HS-27A (cell line): ENCODE measurements at places on chromosomes 13 and 19.

DNA sequence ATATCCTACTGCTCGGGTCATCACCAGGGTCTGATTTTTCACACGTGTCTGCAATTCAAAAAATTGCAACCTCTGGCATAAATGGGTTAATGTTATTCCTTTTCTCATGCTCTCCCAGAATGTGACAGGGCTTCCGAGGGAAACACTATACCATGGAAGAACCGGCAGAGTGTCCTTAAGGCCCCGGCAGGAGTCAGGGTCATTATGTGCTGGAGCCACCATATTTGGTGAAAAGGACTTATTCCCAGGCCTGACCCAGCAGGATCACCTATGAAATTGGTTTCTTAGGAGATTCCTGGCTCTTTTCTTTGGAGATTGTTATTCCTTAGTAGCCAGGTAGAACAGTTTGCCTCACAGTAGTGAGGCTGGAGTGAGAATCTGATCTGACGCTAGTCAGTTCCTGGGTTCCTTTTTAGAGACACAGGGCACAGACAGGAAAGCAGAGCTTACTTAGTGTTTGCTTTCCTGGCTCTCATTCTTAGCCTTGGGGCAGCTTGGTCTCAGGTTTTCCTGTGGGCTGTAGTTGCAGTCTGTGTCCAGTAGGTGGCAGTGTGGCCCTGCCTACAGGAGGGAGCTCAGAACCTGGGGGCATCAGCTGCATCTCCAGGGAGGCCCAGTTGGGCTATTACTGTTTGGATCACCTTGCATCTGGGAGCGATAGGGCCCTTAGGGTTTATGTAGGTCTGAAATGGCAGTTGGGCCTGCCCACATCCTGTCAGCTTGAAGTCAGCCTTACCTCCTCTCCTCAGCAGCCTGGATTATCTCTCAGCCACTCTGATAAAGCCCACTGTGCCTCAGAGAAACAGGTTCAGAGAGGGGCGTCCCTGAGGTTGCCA lies 12.4 kb downstream of the SNRNP70 start:
- peak; percentile 50 for DNase-seq

GRCh38 chr13:55816976-55817601 lies 1323.6 kb upstream of the PRR20A start:
- DNase-seq = no peak

- DNase-seq = no peak
Measured at GRCh38 chr13:26977541-26977940, 194.1 kb downstream of the USP12 start.

DNA sequence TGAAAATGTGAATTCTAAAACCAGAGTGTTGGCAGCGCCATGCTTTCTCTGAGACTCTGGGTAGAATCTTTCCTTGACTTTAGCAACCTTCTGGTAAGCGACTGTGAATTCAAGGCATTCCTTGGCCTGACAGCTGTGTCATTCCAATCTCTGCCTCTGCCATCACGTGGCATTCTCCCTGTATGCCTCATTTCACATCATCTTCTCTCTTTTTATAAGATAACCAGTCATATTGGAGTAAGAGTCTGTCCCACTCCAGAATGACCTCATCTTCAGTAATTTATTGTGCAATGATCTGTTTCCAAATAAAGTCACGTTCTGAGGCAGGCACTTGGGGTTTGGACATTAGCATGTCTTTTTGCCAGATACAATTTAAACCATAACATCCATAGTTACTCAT lies 103.4 kb upstream of the POSTN start:
- peak; percentile 81 for DNase-seq

DNA sequence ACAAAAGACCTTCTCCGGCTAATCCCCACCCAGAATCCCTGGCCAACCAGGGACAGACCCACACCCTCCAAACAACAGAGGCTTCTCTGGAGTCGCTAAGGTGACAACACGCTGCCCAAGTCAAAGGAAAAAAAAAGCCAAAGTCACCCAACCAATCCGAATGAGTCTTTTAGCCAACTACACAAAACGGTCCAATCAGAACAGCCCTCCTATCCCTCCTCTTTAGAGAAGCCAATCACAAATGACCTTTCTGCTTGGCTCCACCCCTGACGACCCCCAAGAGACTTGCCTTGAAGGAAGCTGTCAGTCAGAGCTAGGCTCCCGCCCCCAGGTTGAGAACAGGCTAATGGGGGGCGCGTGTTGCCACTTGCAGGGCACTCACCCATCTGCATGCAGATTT lies 6.6 kb upstream of the FBXW9 start:
- DNase-seq = no peak

DNA sequence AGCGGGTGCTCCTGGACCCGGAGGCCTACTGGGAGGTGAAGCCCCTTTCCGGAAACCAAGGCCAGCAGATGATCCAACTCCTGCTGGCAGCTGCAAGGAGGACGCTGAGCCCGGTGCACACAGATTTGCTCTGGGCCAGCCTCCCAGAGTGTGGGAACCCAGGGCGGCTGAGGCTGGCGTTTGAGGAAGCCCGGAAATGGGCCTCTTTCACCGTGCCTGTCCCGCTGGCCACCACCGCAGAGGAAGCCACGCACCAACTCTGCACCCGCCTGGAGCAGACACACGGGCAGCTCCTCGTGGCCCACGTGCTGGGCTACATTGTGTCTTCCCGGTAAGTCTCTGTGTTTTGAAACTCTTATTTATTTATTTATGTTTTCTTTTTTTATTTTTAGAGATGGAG lies 30.4 kb downstream of the NWD1 start:
- no peak for DNase-seq

DNA sequence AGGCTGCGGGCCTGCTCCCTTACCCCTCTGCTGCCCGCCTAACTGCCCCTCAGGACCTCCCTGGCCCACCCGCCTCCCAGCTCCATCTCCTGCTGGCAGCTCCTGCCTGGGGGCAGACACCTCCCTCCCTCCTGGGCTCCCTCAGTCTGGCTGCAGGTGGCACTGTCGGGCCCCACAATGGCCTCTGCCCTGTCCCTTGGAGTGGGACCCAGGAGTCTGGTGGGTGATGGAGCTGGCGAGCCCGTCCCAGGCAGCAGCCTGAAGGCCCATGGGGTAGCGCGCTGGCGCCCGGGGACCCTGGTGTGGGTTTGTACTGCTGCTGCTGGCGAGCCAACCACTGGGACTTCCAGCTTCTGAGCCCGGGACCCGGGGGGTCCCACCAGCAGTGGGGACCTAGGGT lies 83.6 kb downstream of the KDM4B start:
- DNase-seq = no peak

GRCh38 chr19:3142292-3142670 lies 6.4 kb downstream of the GNA15 start:
- DNase-seq = peak; percentile 80

DNA sequence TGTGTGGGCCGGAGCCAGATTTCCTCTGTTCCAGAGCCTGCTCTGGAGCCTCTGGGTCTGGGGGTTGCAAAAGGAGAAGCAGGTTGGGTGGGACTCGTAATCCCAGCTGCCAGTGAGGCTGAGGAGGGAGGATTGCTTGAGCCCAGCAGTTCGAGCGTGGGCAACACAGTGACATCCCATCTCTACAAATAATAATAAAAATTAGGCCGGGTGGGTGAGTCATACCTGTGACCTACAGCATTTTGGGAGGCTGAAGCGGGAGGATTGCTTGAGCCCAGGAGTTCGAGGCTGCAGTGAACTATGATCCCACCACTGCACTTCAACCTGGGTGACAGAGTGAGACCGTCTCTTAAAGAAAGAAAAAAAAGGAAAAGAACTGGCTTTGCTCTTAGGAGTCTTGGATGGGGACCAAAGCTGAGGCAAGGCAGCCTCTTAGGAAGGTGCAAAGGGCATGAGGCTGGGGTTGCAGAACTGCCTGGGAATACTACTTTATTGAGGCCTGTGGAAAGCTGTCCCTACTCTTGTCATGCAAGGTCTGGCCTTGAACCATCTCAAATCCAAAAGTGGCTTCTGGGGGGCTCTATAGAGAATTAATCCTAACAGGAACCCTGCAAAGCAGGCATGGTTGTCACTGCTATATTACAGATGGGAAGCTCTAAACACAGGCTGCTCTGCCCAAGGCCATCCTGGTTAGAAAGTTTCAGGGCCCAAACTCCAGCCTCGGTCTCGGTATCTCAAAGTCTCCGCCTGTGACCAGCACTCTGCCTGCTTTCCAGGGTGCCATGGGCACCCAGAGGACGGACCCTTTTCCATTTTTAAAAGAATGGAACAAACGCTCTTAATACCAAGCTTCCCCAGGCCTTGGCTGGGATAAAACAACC lies 880 bp upstream of the C19orf12 start:
- DNase-seq = no peak

DNA sequence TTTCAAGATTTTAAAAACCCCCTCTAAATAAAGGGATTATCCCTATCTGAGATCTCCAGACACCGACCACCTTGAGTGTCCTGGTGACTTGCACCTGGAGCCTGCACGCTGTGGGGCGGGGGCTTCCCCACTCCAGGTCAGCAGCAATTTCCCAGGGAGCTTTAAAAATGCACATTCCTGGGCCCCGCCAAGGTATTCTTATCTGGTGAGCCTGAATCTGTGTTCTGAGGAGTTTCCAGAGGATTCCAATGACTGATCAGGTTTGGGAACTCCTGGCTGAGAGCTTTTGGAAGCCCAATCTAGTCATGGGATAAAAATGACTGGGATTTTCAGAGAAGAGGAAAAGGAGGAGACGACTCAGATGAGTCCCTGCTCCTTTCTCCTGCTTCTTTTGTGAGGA lies 66.1 kb downstream of the FGF9 start:
- DNase-seq = no peak

DNA sequence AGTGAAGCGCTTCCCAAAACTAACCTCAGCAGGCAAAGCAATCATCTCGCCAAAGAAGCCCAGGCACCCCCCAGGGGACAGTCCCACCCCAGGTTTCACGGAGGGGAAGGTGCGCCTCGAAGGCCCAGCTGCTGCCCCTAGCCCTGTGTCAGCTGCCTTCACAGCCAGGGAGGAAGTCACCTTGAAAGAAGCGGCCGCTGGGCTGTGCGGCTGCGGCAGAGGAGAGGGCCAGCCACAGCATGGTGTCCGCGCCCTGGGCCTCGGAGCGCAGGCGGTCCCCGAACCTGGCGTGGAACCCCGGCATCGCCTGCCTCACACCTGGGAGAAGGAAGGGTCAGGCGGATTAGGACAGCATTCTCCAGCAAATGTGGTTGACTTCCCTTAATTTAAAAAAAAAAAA lies 35.0 kb downstream of the DHRS12 start:
- no peak for DNase-seq

DNA sequence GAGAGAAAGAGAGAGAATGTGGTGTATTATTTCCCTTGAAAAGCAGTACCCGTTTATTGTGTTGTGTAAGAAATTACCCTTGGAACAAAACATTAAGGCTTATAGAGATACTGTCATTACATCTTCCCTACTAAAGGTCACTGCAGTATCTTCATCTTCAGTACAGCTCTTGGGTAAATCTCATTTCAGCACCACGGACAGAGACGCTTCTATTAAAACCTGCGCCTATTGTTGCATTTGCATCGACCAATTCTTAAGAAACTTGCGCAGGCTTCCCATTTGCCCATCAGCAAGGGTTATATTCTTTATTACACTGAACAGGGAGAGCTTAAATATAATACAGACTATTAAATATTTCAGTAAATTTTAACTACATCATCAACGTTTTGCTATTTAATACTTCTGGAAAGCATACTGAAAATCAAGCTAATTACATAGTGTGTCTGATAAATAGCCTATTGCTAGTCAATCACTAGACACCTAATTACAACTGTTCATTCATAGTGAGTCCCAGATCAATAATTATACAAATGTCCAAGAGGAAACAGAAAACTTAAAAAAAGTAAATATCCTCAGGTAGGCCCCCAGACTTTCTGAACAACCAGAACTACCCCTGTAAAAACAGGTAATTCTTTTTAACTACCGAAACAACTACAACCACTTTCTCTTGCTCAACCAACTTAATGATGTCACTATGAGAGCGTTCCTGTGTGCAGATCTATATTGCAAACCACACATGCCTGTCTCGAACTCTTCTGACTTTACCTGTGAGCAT lies 350.6 kb downstream of the LIG4 start:
- no peak for DNase-seq

DNA sequence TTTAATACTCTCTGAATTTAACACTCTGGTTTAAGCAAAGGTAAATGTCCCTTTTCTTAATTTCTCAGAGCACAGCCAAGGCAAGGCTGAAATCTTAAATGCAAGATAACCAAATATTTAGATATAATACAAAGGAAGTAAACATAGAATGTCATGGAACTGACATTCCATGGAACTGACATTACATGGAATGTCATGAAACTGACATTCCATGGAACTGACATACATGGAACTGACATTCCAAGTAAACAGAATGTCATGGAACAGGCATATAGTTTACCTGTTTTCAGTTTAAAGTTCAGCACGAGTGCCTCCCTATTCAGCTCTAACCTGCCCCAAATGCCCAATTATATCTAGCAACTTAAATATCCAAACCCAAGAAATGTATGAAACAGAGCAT lies 21.8 kb downstream of the FGF14 start:
- no peak for DNase-seq

- no peak for DNase-seq
Measured at GRCh38 chr19:51901860-51902259, 3.0 kb downstream of the ZNF649 start.

DNA sequence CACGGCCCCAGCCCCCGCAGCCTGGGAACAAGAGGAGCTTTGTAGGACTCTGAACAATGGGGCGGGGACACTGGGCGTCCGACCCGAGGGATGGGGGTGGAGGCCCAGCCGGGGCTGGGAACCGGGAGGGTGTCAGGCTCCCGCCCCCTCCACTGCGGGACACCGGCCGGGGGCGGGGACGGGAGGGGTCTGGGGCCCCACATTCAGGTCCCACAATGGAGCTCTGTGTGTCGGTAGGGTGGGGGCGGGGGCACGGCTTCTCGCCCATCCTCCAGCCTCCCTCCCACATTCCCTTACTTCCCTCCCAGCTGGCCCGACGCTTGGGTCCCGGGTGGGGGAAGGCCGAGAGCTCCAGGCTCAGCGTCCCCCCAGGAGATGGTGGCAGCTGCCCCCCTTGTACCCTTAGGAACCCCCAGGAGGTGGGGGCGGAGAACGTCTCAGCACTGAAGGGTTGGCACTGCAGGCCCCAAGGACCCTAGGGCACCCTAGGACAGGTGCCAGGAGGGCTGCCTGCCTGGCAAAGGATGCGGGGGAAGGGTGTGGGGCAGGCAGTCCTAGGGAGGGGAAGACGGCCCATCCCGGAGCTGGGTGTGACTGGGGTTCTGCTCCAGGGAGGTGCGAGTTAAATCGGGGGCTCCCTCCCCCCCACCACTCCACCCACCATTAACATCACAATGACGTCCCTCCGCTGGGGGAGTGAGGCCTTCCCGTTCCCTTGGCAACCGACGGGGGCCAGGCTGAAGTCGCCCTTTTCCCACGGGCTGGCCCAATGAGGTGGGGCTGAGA lies 5.3 kb downstream of the TTYH1 start:
- no peak for DNase-seq

DNA sequence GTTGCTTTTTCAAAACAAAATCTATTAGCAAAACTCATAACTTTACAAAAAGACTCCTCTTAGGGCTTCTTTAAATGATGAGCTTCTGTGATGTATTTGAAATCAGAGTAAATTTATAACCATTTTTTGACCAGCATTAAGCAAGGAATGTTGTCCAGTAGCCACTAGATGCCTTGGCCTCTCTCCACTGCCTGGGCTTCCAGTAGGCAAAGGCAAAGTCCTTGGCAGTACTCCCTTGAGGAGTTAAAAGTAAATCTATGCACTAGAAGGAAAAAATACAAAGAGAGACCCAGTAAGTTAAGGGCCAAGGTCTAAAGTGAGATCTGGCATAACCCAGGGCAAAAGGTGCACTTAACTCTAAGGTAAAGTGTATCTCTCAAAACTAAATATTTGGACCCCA lies 9.5 kb downstream of the SERPINE3 start:
- DNase-seq = no peak
